Naive B cell (primary cell): ENCODE measurements at places on chromosomes 4 and X. TPM values are rescaled to one million over a fixed set of nuclear protein-coding genes. Genes with fewer than 3 reads are reported as not detected.
A peak's percentile ranks its signal among the peaks of the same experiment; 100 is the strongest.

The NONO gene
- polyA plus RNA-seq = 183 TPM

DNA sequence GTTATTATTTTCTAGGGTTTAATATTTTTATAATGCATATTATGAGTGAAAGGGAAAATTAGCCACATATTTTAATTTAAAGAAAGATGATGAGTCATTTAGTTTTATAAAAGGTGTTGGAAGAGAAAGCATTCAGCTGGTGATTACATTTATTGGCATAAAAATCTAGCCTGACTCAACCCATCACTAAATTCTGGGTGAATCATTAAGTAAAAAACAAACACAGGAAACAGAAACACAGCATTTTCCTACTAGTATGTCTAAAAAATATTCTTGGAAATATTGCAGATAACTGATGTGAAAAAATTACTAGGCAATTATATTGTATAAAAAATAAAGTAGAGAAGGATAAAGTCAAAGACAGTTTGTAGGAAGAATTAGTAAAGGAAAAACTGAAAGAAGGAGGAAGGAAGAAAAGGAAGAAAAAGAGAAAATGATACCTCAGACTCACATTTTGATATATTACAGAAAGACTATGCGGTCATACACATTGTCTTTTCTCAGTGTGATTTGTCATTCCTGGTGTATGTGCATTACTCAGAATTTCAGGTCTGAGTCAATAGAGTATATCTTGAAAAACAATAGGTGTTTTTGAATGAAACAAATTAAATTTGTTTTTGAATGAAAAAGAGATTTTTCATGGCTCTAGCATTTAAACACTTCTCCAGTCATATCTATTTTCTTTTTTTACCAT, 48.0 kb upstream of the SPOCK3 start:
- H3K27ac ChIP-seq = no peak overlapping the region
- H3K27me3 ChIP-seq = no peaks in the 10 kb centered on the region

DNA sequence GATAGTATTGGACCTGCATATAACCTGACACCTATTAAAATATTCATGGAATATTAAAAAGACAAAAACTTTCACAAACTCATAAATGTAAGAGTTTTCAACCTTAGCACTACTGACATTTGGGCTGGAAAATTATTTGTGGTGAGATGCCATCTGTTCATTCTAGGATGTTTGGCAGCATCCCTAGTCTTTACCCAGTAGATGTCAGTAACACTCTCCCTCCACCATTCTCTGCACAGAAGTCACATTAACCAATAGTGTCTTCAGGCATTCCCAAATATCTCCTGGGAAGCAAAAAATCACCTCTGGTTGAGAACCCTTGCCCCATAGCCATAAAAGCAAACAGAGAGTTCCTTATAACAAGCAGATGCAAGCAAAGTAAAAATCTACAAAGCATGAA, 41.4 kb upstream of the NDST4 start:
- H3K4me3 ChIP-seq = no peak overlapping the region
- peaks cover 5% of the 10 kb centered on the region for H3K4me1 ChIP-seq
- H3K36me3 ChIP-seq = no peaks in the 10 kb centered on the region
- no peaks in the 10 kb centered on the region for H3K27me3 ChIP-seq
- no peak for DNase-seq
- no peak overlapping the region for H3K27ac ChIP-seq

DNA sequence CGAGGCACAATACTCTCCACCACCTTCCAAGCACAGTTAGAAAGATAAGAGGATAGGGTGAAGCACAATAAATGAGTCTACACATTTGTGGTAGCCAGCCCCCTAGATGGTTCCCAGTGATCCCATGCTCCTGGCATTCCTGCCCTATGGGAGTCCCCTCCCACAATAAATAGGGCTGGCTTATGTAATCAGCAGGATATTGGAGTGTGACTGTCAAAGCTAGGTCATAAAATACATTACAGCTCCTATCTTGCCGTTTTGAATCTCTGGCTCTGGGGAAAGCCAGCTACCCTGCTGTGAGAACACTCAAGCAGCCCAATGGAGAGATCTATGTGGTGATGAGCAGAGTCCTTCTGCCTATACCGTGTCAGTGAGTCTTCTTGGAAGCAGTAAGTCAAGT, 198.7 kb upstream of the NOCT start:
- no peaks in the 10 kb centered on the region for H3K36me3 ChIP-seq
- no peak overlapping the region for H3K4me3 ChIP-seq
- DNase-seq = no peak
- no peaks in the 10 kb centered on the region for H3K4me1 ChIP-seq
- peaks cover 14% of the 10 kb centered on the region for H3K27me3 ChIP-seq

DNA sequence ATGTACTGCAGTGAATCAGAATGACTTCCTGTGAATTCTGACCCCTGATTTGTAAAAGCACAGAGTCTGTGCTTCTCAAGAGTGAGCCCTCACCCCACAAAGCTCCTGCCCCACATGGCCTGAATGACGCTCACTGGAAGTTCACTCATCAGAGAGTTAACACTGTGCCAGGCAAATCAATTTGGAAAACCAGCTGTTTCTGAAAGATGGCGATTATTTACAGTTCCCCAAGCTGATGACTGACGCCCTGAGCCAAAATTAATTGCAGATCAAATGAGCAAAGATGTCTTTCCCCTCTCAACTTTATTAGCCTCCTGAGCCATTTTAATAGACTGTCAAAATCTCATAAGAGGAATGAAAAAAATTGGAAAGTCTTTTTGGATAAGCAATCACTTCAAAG, 118.0 kb downstream of the SLC2A9 start:
- H3K27me3 ChIP-seq = peaks cover 9% of the 10 kb centered on the region
- H3K36me3 ChIP-seq = no peaks in the 10 kb centered on the region
- no peak for DNase-seq

The KCND1 gene
- polyA plus RNA-seq = not detected

The NHS gene
- polyA plus RNA-seq = not detected

The CFAP299 gene
- polyA plus RNA-seq = not detected

The SMIM31 gene
- polyA plus RNA-seq = not detected

GRCh38 chr4:82358847-82359246, 14.9 kb downstream of the HNRNPD start:
- no peak for DNase-seq
- H3K4me1 ChIP-seq = peaks cover 60% of the 10 kb centered on the region
- no peaks in the 10 kb centered on the region for H3K27me3 ChIP-seq

DNA sequence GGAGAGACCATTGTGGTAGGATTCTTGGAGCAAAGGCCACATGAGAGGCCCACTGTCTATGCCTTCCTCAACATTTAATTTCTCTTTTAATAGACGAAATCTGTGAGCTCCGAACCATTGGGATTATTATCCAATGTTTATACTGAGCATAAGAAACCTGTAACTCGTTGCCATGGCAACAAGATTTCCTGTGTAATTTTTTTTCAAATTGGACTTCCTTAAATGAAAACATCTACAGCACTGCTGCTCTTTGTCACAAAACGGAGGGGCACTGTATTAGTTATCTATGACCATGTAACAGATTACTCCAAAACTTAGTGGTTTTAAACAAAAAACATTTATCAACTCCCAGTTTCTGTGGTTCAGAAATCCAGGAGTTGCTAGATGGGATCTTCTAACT, 38.7 kb downstream of the PPP1R2C start:
- peaks cover 19% of the 10 kb centered on the region for H3K4me1 ChIP-seq
- peak; percentile 45 for DNase-seq
- H3K36me3 ChIP-seq = no peaks in the 10 kb centered on the region
- H3K4me3 ChIP-seq = no peak overlapping the region

DNA sequence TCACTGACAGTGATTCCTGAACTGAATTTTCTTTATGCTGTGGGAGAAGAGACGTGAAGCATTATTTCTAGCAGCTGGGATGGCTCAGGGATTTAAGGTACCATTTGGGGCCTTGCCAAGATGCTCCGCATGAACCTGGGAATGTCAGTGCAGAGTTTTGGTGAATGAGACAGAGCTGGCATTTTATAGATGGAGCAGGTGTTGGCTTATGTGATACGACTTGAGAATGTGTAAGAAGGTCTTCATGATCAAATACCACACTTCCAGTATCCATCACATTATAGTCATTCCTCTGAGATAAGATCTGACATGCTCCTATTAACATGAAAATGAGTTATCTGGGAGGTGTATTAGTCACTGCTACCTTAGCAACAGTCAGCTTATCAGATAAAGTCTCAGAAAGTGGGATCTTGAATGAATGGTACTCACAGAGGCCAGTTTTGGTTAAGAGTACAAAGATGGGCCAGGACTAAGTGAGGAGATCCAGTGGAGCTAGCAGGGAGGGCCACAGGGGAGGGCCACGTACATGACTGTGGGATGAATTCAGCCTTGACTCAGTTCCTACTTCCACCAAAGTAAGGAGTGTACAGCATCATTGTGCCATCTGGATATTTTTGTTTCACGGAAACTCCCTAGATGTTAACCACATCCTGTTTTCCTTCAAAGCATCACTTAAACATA, 116.7 kb downstream of the SPCS3 start:
- no peak overlapping the region for H3K4me3 ChIP-seq
- H3K27me3 ChIP-seq = no peaks in the 10 kb centered on the region
- no peaks in the 10 kb centered on the region for H3K36me3 ChIP-seq
- no peak for DNase-seq
- peaks cover 7% of the 10 kb centered on the region for H3K4me1 ChIP-seq

The RS1 gene
- not detected for polyA plus RNA-seq

GRCh38 chr4:71333368-71333767, 5.5 kb upstream of the SLC4A4 start:
- no peaks in the 10 kb centered on the region for H3K36me3 ChIP-seq
- peaks cover 5% of the 10 kb centered on the region for H3K27me3 ChIP-seq
- no peak for DNase-seq
- no peaks in the 10 kb centered on the region for H3K4me1 ChIP-seq
- H3K27ac ChIP-seq = no peak overlapping the region

The NXT2 gene
- 28.9 TPM for polyA plus RNA-seq

DNA sequence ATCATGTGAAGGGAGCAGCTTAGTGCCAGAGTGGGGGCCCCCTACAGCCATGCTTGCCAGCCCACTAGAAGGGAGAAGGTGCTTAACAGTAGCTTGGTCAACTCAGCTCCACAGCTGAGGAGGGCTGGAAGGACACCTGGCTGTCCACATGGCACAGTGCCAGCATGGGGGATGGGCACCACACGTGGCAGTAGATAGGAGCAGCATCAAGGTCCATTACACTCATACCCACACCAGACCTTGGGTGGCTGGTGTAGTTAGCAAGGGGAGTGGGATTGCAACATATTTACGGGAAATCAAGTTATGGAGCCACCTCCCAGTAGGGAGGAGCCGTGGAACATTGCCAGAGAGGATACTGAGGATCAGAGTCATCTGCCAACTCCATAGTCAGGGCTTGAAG, 37.9 kb upstream of the SLC4A4 start:
- H3K36me3 ChIP-seq = no peaks in the 10 kb centered on the region
- no peaks in the 10 kb centered on the region for H3K4me1 ChIP-seq
- H3K4me3 ChIP-seq = no peak overlapping the region

DNA sequence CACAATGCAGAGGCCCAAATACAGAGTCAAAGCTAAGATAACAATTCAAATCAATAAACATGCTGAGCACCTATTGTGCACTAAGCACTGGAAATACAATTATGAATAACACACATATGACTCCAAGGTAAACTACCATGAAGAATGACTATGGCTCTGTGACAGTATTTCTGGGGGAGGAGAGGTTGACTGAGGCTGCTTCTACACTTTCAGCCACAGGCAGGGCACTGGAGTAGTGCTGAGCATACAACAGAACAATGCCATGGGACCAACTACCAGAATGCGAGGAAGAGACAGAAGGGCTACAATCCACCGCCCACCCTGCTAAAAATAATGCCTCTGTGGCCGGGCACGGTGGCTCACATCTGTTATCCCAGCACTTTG, 13.7 kb downstream of the TEC start:
- H3K27ac ChIP-seq = no peak overlapping the region
- no peak for DNase-seq
- no peak overlapping the region for H3K4me3 ChIP-seq

- H3K4me3 ChIP-seq = no peak overlapping the region
- H3K4me1 ChIP-seq = peaks cover 4% of the 10 kb centered on the region
- H3K27me3 ChIP-seq = no peaks in the 10 kb centered on the region
- H3K36me3 ChIP-seq = peaks cover 7% of the 10 kb centered on the region
- no peak for DNase-seq
These were observed 13.0 kb downstream of the RBMX start for GRCh38 chrX:136867518-136867917.

GRCh38 chr4:77040270-77040669, 35.5 kb downstream of the CCNI start:
- H3K27me3 ChIP-seq = no peaks in the 10 kb centered on the region
- DNase-seq = no peak
- H3K4me1 ChIP-seq = peaks cover 20% of the 10 kb centered on the region
- H3K36me3 ChIP-seq = peaks cover 17% of the 10 kb centered on the region
- H3K4me3 ChIP-seq = no peak overlapping the region
- H3K27ac ChIP-seq = peak overlapping the region; percentile 28

The SMIM10L2A gene
- not detected for polyA plus RNA-seq

GRCh38 chr4:169060391-169061091, 50.5 kb upstream of the CBR4 start:
- H3K36me3 ChIP-seq = no peaks in the 10 kb centered on the region
- H3K4me1 ChIP-seq = no peaks in the 10 kb centered on the region
- H3K27me3 ChIP-seq = peaks cover 6% of the 10 kb centered on the region
- DNase-seq = no peak
- H3K4me3 ChIP-seq = no peak overlapping the region

DNA sequence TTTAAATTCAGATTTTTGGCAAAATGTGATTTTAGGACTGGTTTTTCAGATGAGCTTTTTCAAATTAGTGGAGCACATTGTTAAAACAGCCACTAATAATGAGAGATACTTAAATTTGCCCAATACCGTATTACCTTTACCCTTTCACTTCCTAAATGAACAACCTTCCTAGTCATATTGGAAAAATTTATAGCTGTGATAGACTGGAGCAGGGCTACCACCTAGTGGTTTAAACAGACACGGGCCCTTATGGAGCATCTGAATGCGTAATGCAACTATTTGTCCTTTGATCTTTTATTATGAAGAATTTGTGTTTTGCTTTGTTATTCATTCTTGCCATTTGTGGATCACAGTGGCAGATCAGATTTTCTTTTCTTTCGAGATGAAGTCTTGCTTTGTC, 72.7 kb downstream of the KDM6A start:
- no peak overlapping the region for H3K27ac ChIP-seq
- no peak for DNase-seq
- no peak overlapping the region for H3K4me3 ChIP-seq
- peaks cover 22% of the 10 kb centered on the region for H3K4me1 ChIP-seq
- H3K36me3 ChIP-seq = peaks cover 7% of the 10 kb centered on the region

DNA sequence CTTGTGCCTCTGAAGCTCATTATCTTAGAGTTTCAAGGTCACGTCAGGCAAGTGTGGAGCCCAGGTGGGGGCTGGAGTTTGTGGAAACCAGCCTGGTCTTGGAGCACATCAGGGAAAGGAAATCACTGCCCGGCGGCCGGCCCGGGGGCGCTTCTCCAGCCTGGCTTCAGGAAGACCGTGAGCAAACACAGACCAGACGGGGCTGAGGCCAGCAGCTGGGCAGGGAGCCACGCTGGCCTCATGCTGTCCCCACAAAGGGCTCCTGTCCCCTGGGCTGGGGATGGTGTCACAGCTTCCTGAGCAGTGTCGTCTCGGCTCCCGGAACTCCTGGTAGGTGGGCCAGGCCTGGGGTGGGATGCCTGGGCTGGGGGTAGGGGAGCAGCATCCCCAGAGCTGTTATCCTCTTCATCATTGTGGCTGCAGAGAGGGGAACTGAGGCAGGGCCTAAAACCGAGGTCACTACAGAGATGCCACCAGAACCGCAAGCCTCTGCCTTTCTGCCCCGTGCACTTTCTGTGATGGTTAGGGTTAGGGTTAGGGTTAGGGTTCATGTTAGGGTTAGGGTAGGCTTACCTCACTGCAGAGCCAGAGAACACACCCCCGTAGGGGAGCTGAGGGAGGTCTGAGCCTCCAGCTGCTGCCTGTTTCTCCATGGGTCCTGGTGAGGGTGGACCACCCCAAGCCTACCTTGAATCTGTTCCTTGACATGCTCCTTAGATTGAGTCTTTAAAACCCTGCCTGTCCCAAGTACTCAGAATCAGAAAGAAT, 77.5 kb downstream of the HTRA3 start:
- DNase-seq = no peak
- no peak overlapping the region for H3K27ac ChIP-seq
- no peak overlapping the region for H3K4me3 ChIP-seq
- no peaks in the 10 kb centered on the region for H3K4me1 ChIP-seq
- H3K36me3 ChIP-seq = no peaks in the 10 kb centered on the region

The KLKB1 gene
- polyA plus RNA-seq = 1.00 TPM
